ENCODE measurements at places on chromosomes 7 and 10.

DNA sequence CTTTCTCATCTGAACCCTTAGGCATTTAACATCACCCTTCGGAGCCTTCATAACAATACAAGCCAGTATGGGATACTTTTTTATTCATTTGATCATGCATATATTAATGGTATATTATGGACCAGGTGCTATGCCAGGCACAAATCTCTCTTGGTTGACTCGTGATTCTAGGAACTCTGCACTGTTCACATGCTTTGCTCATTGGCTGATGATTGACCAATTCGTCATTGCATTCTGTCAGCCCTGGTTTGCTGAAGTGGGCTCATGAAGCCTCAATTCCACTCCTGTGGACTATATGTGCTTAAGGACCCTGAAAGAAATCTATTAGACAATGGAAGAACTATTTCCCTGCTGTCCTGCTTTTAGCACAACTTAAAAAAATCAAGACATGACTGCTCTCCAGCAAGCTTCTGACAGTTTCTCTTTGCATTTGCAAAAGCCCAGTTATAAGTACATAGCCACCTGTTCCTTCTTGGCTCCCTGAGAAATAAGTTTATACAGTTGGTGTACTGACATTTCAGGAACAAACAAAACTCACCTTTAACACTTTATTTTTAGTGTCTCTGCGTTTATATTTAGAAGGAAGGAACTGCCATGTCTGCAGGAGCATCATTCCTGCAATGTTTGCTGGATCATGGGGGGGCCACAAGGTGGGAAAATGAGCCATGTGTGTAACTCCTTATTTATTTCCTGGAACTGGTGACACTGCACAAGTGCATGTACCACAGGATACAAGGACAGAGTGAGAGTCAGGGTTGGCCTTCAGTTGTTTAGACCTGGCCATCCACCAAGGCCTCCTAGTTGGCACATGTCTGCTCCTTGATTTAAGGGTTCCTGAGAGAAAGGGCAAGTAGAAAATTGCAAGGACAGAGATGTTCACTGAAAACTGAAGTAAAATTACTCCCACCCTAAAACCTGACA lies 146.0 kb upstream of the NAMPT start:
- DNase-seq: no peak

DNA sequence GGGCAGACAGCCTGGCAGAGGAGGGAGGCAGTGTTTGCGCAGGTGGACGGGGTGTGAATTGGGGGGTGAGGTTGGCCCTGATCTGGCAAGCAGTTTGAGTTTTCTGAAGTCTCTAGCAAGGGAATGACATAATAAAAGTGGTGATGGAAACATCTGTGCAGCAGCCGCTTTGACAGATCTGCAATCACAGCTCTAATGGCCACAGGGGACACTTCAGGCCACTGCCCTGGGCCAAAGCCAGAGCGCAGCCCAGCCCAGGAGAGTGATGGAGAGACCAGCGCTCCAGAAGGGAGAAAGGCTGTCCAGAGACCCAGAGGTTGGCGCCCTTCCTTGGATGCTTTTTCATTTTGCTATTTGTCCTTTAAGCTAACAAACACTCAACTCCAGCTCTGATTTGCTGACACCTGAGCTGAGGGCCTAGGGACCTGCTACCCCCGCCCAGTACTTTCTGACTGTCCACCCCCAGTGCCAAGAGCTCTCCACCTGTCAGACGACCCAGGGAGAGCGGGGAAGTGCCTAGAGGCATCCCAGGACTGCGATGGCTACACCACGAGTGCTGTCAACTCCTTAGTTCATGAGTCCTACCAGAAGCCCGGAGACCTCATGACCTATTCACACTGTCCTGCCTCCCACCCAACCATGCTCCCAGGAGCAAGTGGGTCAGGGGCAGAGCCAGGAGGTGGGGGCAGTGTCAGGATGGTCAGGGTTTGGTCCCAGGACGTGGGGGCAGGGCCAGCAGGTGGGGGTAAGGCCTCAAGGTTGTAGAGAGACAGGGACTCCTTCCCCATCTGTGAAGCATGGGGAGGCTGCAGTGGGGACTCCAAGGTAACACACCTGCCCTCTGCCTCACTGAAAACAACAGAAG lies 112.6 kb downstream of the PRKAG2 start:
- no peak for DNase-seq

GRCh38 chr7:368651-369475 lies 78.9 kb downstream of the FOXL3 start:
- no peak for DNase-seq

DNA sequence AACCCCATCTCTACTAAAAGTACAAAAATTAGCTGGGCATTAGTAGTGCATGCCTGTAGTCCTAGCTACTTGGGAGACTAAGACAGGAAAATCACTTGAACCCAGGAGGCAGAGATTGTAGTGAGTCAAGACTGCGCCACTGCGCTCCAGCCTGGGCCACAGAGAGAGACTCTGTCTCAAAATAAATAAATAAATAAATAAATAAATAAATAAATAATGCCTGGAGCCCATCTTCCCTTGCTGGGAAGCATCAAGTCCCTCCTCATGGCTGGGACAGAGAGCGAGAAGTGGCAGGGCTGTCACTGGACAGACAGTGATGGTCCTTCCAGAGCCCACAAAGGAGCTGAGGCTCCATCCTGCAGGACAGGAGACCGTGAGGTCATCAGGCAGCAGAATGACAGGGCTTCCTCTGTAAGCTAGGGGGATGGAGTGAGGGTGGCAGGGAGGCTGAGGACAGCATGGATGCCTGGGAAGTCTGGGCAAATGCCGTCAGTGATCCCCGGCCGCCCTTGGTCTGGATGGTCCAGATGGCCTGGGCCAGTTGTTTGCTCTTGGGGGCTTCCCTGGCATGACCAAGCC lies 36.4 kb upstream of the ELN start:
- DNase-seq: no peak

DNA sequence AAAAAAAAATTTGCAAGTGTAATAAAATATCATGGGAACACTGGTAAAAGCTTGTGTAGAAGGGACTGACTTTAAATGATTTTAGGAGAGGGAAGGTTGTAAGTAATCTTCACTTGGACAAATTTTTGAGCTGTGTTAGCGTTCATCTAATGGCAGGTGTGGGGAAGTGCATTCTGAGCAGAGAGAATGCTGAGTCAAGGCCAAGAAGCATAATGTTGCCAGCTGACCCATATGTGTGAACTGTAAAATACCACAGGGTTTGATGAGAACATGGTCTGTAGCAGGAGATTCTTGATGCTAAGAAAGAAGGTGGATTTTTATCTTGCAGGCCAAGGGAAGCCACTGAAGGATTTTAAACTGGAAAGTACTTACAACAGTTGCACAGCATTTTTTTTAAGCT lies 98.2 kb upstream of the ZNF32 start:
- no peak for DNase-seq

DNA sequence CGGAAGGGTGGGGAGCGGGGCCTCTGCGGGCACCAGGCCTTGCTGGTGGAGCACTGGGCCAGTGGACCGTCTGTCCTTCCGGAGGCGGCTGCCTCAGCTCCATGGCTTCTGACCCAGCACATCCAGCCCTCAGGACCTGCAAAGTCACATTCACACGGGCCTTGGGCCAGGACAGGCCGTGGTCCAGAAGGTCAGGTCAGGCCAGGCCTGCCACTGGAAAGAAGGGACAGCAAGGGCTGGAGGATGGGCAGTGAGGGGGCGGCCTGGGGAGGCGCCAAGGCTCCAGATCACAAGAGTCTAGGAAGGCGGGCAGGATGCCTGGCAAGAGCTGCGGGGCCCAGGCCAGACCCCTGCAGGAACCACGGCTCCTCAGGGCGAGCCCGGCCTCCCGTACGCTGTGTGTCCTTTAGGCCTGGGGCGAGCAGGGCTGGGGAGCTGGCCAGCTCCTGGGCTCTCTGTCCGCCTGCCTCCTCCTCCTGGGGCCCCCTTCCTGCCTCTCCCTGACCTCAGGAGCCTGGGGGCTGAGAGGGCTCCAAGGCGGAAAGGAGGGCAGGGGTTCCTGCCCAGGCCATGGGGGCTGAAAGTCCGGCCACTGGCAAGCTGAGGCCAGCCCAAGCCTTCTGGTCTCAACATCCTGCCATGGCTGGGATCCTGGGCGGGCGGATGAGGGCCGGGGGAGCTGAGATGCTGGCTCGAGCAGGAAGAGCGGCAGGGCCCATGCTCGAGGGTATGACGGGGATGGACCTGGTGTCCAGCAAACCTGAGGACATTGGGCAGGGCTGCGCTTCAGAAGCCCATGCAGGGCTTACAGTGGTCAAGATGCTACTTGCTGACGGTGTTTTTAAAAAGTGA lies 225.8 kb downstream of the ELFN1 start:
- DNase-seq: no peak
